ENCODE measurements at places on chromosomes 6 and 20.

DNA sequence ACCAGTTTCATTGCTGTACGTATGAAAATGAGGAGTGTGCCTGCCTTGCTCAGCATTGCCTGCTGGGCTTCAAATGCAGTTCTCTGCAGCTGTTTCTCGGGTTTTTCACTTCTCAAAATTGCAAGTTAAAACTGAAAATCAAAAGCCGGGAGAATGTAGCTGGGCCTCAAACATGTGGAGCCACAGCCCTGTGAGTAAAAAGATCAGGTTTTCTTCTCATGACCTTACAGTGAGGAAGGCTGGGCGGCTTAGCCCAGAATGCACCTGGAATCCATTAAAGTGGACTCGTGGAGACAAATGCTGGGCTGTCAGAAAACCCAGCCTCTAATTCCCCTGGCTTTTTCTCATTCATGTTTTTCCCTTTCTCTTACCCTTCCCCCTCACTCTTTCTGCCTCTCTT lies 34.4 kb downstream of the DSE start:
- peak; percentile 17 for DNase-seq

GRCh38 chr6:88662163-88662580 lies 301.2 kb downstream of the RNGTT start:
- DNase-seq, result no peak

DNA sequence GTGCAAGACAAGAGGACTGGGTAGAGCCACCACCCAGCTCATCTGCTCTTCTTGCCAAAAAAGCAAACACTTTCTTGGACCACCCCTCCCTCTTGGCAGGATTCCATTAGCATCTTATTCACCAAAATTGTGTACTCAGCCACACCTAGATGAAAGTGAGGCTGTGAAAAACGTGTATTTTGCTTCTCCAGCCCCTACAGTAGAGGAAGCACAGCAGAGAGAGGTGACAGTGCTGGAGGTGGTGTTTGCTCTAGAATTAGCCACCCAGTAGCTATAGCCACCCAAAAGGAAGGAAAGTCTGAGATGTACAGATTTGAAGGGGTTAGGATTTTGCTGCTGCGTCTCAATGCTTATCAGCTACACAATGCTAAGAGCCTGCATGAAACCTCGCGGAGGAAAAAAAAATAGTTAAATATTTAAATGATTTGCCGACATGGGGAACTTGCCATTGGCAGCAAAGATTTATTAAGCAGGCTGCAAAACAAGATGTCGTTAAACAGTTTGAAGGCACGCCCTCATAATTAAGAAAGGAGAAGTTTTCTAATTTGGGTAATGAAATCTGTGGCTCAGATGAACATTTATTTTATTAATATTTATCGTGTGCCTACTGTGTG lies 287.3 kb downstream of the ZNF217 start:
- DNase-seq, result no peak

DNA sequence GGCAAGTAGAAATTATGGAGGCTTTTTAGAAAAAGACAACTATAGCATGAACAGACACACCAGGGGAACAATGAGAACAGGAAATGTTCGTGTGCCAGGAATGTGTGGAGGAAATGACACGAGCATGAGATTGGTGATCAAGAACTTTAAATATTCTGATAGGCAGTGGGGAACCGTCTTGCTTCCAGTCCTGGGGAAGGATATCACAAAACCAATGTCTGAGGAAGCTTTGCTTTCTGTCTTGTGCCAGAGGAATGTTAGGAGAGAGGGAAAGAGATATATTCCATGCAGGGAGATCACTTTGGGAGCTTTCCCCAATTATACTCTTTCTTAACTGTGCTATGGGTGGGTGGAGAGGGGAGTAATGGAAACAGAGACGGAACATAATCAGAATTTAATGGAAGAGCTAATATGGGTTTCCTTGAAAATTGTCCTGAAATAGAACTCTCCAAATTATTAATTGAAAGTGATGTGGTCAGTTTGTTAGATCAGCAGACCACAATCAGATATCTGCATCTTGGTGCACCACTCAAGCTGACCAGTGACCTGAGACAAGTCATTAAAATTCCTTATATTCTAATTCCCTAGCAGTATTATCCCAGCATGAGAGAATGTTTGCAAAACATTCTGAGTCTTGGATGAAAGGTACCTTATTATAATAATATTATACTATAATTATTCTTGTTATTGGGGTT lies 178.2 kb downstream of the SOX4 start:
- peak; percentile 36 for DNase-seq

Data from retina (tissue), 1 donor.